ENCODE measurements at places on chromosomes 2 and 18.
A peak's percentile ranks its signal among the peaks of the same experiment; 100 is the strongest.

GRCh38 chr2:100612388-100613000 lies 49.7 kb downstream of the PDCL3 start:
- DNase-seq, result no peak

- DNase-seq, result no peak
Measured at GRCh38 chr2:237475704-237476141, 11.3 kb upstream of the MLPH start.

DNA sequence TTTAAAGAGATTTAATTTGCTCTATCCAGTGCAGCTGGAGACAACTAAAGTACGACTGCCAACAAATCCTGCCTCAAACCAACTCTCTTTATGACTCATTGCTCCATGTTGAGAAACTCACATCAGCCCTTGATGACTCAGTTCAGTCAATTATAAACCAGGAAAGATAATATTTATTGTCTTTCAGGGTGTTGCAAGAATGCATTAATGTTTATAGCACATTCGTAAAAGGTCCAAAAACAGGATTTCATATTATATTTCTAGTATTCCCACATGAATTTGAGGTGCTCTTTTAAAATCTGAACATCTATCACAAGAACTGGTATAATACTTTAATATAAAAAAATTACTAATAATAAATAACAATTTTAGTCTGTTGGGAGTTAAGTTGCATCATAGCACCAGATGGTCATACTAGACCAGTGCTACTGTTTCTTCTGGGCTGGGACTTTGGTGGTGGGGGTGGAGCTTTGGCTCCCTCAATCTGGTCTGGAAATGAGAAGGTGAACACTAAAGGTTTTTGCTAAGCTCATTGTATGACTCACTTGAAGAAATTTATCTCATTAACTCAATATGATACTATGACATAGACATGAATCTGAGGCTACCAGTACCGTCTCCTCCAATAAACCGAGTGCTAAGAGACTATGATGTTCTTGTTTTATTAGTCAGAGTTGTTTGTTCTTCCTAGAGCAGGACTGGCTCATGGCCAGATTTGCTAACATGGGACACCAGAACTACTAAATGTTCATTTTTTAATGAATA lies 26.6 kb upstream of the MAP3K20 start:
- peak; percentile 52 for DNase-seq

DNA sequence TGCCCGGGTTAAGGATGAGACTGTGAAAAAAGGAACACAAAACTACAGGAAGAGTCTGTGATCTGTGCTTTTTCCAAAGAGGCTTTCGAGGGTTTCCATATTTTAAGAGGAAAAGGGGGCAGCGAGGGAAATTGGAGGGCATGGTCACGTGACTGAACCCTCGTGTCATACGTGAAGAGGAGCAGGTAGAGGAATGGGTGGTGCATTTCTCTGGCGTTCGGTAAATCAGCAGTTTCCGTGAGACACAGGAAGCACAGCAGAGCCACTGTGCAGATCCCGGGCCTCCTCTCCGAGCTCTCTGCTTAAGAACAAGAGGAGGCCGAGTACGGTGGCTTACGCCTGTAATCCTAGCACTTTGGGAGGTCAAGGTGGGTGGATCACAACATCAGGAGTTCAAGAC lies 219.7 kb downstream of the NDUFA10 start:
- no peak for DNase-seq

GRCh38 chr18:58468191-58468590 lies 160.7 kb downstream of the ALPK2 start:
- DNase-seq, result no peak

- DNase-seq, result no peak
Measured at GRCh38 chr2:107747964-107748583, 78.6 kb upstream of the RGPD4 start.

DNA sequence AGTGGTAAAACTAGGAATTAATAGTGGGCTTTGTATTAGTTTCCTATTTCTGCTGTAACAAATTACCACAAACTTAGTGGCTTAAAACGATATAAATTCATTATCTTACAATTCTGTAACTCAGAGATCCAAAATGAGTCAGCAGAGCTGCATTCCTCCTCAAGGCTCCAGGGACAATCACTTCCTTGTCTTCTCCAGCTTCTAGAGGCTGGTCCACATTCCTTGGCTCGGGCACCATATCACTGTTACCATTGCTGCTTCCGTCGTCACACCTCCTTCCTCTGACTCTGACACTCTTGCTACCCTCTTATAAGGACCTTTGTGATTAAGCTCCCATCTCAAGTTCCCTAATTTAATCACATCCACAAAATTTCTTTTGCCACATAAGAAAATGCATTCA lies 567.8 kb upstream of the KLHL29 start:
- no peak for DNase-seq

DNA sequence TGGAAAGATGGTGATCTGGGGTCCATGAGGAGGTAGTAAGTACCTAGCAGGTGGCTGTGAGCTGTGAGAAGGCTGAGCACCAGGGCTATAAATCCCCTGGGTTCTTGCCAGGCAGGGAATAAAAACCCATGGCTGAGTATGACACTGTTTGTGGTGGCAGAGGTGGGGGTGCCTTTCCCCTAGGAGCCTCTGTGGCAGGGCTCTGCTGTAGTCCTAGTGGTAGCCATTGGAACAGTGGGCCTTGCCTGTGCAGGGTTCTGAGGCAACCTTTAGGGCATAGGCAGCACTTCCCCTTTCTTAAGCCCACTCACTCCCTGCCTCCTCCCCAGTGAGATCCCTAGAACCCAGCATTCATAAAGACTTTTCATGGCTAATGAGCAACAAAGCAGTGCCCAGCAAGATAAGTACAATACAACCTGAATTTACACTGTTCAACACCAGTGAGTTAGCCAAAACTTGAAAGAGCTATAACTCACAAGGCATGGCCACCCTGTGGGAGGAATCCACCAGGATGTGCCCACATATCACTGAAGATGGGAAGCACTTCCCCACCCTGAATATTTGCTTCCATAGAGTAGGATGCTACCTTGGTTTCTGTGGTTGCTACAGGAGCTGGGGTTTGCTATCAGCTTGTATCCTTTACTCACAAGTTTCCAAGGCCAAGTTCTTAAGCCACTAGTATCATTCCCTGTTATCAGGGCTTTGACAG lies 100.9 kb upstream of the NEUROD1 start:
- DNase-seq, result no peak

DNA sequence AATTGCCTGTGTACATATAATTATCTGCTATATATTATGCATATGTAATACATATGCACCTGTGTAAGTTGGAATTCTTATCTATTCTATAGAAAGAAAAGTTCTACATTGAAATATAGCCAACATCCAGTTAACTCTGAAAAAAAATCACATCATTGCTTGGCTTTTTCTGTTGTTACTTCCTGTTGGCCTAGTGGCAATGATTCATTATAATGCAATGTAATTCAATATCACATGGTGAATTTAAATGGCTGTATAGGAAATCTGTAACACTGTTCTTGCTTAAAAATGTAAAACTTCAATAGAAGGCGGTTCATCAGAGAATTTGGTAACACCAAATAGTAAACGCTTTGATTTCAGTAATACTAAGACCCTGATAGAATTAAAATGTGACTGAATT lies 44.5 kb upstream of the MAP4K3 start:
- DNase-seq, result no peak

GRCh38 chr2:165185633-165186032 lies 18.2 kb downstream of the SCN3A start:
- no peak for DNase-seq

DNA sequence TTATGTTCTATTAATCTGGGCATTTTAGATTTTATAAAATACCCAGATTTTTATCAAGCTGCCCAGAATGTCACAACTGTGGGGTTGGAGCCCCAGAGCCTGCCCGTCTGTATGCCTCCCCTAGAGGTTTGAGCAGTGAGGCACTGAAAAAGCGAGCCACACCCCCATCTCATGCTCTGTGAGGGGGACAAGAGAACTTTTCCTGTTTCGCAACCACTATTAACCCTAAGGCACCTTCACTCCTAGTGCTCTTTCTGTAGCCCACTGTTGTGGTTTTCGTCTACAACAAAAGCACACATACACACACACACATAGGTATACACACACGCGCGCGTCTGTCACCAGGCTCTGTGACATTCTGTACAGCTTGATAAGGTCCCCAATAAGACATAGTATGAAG lies 38.0 kb downstream of the DCDC2C start:
- no peak for DNase-seq

- no peak for DNase-seq
Measured at GRCh38 chr18:38602341-38602740, 1036.7 kb upstream of the CELF4 start.

GRCh38 chr18:24397694-24398368 lies at the start of gene OSBPL1A:
OSBPL1A (minus strand) TSS chr18:24397824; CDS start chr18:24377533, 20,291 bp downstream.
- peak; percentile 62 for DNase-seq

DNA sequence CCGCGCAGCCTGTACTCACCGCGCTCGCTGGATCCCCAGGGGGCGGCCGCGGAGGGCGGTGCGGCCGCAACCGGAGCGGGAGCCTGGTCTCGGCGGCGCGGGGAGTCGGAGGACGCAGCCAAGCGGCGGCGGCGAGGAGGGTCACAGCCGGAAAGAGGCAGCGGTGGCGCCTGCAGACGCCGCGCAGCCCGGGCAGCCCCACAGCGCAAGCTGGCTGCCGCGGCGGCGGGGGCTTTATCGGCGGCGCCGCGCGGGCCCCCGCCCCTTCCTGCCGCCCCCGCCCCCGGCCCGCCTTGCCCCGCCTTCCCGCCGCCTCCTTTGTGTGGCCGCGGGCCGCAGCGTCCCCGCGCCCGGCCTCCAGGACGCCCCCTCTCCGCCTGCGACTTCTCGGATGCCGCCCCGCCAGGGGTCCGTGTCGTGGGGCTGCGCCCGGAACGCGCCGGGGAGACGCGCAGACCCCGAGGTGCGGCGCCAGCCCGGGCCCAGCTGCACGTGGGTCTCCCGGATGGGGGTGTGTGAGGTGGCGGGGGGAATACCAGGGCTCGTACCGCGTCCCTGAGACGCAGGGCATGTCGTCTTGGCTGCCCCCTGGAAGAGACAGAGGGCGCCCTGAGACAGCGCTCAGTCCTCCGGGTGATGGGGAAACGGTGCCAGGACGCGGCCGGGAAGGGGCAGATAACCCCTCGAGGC lies at the start of gene SERPINE2:
SERPINE2 (minus strand) TSS at position 207 of the 690 bp plus-strand sequence. CDS start 37,386 bp downstream, outside the sequence.
- peak; percentile 75 for DNase-seq

- no peak for DNase-seq
Measured at GRCh38 chr2:46091961-46092667, 205.1 kb upstream of the EPAS1 start.

DNA sequence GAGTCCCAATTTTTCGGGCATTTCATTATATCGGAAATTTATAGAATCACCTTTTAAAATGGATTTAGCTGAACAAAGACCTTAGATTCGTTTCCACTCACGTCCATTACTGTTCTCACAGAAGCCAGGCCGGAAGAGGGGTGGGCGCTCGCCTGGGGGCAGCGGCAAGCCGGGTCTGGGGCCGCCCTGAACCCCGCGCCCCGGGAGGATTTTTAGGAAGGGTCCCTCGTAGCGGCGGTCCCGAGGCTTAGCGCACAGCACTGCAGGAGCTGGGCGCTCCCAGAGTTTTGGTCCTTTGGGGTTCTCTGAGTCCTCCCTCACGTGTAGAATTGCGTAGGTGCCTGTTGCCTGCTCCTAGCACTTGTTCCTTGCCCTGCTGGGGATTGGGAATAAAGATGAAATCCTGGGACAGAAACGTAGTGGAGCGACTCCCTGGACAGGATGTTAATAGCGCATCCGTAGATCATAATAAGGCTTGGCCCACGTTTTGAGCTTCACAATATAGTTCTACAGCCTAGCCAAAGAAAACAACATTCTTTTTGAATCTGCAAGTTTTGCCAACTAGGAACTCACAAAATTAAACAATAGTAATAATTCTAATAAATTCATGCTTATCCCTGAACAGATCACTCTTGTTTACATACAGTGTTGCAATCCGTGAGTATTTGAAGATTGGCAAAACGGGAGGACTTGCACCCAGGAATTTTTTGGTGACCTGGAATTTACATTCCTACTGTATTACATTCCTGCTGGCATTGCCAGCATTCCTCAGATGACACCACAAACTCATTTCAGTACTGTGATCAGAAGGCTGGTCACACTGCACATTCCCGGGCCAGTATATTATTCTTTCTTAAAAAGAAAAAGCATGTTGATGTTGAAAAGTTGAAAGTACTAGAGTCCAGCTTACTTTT lies 875 bp downstream of the C18orf63 start:
- DNase-seq, result no peak

GRCh38 chr2:88517759-88518201 lies 65.3 kb upstream of the FOXI3 start:
- DNase-seq, result no peak

DNA sequence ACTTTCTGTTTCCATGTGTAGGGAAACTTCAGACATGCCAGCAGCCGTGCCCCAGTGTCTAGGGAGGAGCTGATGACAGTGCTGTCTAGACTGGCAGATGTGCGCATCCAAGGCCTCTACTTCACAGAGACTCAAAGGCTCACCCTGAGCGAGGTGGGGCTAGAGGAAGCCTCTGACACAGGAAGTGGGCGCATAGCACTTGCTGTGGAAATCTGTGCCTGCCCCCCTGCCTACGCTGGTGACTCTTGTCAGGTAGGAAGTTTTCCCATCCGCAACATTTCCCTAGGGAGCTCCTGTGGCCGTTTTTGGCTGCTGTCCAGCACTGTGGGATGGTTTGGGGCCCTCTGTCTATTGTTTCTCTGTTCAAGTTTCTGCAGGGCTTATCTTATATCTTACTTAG lies 143.1 kb upstream of the TTC39C start:
- DNase-seq, result no peak

- DNase-seq, result no peak
Measured at GRCh38 chr2:100941646-100942240, 60.3 kb upstream of the RPL31 start.

DNA sequence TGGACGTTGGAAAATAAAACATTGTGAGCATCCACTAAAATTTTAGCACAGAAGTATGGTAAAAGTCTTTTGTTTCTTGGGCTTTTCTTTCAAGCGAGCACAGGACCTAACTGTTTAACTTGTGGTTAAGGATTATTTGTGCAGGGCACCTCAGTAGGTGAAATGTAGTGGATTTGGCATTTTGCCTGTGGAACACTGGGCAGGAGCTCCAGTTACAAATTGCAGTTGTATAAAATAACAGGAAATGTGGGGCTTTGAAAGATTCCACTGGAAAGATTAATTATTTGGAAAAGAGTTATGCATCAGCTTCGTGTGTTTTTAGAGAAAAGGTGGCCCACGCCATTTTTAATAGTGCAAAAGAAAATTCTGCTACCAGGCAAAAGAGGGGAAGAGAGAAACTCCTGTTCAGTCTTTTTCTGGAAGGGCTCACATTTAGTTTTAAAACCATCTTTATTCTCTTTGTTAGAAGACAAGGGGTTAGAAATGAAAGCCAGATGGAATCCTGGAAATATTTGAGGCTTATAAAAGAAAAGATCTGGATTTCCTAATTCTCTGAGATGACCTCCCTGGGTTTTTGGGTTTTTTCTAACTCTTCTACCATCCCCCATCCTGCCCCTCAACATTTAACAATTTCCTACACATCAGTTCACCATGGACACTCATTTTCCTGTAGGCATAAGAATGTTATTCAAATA lies 144.3 kb upstream of the SERTAD2 start:
- DNase-seq, result no peak

- no peak for DNase-seq
Measured at GRCh38 chr2:50345701-50346591, 686.0 kb downstream of the NRXN1 start.

- DNase-seq, result no peak
Measured at GRCh38 chr2:206555721-206556120, 86.6 kb upstream of the FAM237A start.

GRCh38 chr18:69789794-69790193 lies 157.9 kb downstream of the CD226 start:
- no peak for DNase-seq

Measured in GM13977 (cell line).